Occipital lobe (tissue), 3 donors: ENCODE measurements at places on chromosomes 6 and 20.

- peak; percentile 56 for DNase-seq
These were observed 26.2 kb downstream of the SLCO4A1 start for GRCh38 chr20:62668441-62669027.

DNA sequence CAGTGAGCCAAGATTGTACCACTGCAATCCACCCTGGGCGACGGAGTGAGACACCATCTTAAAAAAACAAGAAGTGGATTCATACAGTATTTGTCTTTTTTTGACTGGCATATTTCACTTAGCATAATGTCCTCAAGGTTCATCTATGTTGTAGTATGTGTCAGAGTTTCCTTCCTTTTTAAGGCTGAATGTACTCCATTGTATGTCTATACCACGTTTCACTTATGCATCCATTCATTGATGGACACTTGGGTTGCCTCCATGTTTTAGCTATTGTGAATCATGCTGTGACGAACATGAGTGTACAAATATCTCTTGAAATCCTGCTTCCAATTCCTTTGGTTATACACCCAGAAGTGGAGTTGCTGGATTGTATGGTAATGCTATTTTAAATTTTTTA is 28.9 kb upstream of the FAM83D start:
- no peak for DNase-seq

DNA sequence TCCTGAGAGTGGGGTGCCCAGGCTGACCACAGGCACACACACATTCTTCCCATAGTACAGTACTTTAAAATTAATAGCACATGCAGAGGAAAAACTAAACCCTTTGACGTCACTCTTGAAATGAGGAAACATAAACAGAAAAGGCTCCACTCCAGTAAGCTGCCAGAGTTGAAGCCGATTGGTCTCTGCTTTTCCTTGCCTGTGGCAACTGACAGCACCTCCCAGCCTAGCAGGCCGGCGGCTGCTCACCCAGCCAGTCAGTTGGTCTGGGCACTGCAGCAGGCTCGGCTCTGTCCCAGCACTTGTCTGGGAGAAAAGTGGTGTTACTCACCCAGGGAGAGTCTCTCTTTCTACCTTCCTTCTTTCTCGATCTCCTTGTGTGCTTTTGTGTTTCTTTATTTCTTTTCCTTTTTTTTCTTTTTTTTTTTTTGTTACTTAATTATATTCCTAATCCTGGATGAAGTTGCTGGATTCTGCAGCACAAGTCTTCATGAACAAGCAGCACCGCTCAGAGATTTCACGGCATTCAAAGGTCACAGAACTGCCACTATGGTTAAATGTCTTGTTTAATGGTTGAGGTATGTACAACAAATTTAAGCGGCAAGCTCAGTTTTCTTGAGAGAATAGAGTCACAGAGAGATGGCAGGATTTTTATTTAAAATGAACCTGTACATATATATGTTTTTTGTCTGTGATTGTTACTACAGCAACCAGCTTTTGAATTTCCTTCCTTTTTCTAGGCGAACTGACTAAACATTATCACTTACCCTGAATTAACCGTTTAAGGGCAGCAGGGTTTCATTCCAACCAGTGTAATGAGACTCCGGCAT is at the start of gene PDE7B:
TSS of gene PDE7B (plus strand) at position 260 of the 830 bp plus-strand sequence.
- DNase-seq = peak; percentile 75

DNA sequence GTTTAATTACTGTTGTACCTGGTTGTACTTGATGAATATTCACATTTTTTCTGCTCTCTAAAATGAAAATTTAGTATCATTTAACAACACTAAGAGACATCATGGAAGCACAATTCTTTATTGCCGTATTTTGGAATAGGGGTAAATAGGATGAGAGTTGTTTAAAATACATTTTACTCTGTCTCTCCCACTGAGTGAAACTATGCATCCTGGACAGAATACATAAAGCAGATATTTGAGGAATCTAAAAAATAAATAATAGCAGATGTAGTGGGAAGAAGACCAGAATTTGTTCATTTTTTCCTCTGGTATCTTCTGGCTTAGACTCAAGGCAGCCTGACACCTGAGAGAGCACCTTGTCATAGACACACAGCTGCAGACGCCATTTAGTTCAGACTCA is 119.1 kb upstream of the AHI1 start:
- no peak for DNase-seq

- no peak for DNase-seq
These were observed 32.4 kb upstream of the SMOC2 start for GRCh38 chr6:168408504-168409136.

- no peak for DNase-seq
These were observed 468.0 kb upstream of the POU3F2 start for GRCh38 chr6:98366371-98366770.

DNA sequence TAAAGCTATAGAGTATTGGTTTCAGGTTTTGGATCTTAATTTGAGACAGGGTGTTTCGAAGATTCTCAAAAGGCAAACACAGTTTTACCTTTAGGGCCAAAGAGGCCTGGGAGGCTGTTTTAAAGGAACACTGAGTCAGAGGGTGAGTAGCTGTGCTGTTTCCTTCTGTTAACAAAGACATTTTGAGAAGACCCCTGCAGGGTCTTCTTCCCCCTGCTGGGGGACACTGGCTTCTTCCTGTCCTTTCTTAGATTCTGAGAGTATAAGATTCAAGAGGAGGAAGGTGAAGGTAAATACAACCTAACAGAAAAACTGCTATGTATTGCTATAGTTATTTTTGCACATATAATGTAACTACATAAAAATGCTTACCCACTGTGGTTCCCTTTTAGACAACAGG is 19.0 kb downstream of the HS3ST5 start:
- no peak for DNase-seq

GRCh38 chr6:159169557-159170332 is 545 bp downstream of the FNDC1 start:
- no peak for DNase-seq

GRCh38 chr6:89260310-89260709 is 43.2 kb upstream of the GABRR1 start:
- no peak for DNase-seq

DNA sequence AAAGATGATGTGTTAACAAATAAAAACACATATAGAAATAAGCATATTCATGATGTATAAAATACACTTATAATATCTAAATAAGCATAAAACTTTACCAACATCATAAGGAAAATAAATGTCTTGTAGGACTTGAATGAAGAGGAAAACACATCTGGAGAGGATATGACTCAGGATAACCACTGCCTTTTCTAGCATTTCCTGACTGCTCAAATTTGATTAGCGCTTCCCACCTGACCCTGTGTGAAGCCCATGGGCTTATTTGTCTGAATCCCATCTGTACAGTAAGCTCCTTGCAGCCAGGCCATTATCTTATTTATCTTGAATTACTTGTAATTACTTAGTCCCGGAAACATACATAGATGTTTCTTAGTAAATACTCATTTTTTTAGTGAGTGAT is 608.6 kb downstream of the COL12A1 start:
- DNase-seq = no peak

- no peak for DNase-seq
These were observed 38.4 kb upstream of the FUCA2 start for GRCh38 chr6:143549949-143550268.

- no peak for DNase-seq
These were observed 316.9 kb downstream of the QKI start for GRCh38 chr6:163731215-163732013.

- DNase-seq = no peak
These were observed 46.1 kb upstream of the CCN6 start for GRCh38 chr6:112007805-112008204.

DNA sequence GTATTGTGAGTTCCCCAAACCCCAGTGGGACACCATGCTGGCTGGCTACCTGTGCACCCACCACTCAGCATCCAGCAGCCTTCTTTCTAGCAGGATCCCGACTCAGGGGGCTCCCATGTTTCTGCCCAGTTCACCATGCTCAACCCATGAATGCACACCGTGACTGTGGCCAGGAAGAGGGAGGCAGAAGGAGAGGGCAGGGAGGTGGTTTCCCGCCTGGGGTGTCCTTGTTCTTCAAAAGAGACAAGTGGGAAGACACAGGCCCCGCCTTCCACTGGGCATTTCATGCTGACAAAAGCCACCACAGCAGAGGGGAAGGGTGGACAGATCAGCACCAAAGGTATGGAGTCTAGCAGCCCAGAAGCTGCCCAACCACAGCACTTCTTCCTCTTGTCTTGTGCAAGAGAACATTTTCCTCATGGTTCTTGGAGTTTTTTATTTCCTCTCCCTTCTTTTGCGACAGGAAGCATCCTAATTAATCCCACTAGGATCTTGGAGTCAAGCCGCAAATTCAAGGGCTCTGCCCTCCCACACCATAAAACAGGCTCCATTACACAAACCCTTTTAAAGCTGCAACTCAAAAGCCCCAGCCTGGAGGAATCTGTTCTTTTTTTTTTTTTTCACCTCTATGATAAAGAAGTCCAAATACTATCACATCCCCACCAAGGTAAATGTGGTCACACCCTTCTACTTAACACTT is 13.5 kb upstream of the ANKRD60 start:
- no peak for DNase-seq

DNA sequence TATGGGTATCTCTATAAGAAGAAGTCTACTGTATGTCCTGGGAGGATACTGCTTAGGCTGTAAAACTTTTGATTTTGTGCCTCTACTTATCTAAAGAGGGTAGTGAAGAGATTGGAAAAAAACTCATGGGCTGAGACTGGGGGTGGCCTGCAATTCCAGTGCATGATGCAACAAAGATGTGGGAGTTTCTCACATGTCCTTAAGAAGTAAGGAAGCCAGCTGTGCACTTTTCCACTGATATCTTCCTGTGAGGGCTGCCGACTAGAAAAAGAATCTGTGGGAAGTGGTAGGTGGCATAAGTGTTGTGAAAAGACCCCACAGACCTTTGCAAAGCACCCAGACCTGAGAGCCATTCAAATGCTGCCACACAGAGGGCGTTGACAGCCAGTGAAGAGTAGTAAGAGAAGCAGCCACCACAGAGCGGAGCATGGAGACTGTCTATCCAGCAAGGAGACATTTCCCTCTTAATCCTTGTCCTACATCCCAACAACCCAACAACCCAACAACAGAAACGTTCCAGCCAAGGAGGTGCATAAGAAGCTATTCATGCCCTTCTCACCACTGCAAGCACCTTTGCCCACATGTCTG is 65.1 kb downstream of the PFDN4 start:
- DNase-seq = no peak

DNA sequence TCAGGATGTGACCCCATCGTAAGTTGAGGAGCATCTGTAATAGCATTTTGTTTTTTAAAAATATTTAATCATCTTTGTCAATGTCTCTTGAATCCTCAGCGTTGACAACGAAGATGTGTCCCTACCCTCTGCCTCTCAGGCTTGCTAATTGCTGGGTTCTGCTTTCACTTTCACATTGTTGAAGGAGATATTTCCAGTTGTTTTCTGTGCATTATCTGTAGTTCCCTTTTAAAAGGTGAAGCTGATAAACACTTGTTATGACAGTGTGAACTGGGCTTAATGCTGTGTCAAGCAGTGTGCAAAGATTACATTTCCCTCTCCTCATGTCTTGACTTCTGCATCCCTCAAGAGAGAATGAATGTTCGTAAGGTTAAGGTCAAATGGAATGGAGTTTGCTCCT is 54.9 kb downstream of the CSE1L start:
- no peak for DNase-seq

DNA sequence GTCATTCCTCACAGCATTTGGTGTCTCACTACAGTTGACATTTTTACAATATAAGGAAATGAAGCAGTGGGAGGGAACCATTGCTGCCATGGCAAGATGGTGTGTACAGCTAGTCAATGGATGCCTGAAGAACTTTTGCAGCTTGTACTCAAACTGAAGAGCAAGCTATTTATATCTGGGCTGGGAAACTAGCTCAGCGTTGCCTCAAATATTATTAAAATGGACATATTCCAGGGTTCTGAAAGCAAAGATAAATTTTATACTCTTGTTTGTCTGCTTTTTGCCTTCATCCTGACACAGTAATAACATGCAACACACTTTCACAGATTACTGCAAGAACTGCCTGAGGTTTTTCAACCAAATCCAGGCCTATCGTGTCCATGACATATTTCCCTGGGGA is 156.4 kb upstream of the COL21A1 start:
- DNase-seq = no peak

GRCh38 chr6:113526553-113526952 is 330.6 kb upstream of the MARCKS start:
- DNase-seq = no peak

DNA sequence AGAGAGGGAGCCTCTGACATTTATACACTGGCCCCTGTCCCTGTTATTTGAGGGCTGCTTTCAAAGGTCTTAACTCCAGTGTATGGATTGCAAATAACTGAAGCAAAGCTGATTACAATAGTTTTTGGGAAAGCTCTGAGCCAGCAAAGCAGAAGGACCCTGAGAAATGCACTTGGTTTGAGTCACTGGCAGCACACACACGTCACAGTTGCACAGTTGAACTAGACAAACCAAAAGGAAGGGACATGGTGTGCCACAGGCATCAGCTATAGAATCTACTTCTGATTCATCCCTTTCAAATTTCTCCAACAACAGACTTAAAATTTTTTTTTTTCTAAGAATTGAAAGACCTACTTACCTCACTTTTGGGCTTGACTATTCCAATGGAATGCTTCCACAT is 56.4 kb downstream of the SNRNP48 start:
- no peak for DNase-seq

DNA sequence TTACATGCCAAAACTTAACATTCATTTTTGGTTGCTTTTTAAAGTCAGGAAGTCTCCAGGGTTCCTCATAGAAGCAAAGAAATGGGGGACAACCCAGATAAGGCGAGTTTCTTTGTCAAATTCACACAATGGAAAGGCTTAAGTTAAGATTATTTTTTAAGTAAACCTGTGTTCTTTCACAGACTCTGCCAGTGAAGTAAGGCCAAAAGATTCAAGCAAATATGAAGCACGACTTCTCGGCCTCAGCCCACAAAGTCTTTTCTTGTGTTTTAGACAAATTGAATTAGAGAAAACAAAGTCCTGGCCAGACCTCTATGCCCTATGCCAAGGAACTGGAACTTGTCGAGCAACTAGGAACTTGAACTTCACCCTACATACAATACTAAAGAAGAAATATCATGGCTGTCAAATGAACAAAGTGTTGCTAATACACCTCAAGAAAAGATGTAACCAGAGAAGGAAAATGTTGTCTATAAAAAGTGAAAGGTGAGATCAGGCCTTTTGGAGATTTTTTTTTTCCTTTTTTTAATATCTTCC is 540.0 kb upstream of the JARID2 start:
- DNase-seq = no peak

DNA sequence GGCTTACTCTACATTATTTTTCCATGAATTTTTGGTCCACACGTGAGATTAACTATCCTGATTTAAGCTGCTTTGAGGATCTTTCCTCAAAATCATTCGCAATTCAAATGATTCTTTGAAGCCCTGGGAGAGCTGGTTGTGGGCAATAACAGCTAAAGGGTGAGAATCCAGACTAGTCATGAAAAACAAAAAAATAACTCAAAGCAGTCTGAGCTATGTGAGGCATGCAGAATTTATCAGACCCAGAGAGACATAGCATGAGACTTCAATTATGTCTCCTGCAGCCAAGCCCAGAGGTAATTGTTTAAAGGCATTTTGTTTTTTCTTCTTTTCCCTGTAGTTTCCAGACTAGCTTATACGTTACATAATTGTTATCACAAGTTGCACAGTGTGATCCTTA is 517.3 kb upstream of the PTCHD4 start:
- no peak for DNase-seq
